Esophagus mucosa (tissue), 1 donor: ENCODE measurements at places on chromosomes 1 and 21. TPM values are rescaled to one million over a fixed set of nuclear protein-coding genes. Genes with fewer than 3 reads are reported as not detected.

DNA sequence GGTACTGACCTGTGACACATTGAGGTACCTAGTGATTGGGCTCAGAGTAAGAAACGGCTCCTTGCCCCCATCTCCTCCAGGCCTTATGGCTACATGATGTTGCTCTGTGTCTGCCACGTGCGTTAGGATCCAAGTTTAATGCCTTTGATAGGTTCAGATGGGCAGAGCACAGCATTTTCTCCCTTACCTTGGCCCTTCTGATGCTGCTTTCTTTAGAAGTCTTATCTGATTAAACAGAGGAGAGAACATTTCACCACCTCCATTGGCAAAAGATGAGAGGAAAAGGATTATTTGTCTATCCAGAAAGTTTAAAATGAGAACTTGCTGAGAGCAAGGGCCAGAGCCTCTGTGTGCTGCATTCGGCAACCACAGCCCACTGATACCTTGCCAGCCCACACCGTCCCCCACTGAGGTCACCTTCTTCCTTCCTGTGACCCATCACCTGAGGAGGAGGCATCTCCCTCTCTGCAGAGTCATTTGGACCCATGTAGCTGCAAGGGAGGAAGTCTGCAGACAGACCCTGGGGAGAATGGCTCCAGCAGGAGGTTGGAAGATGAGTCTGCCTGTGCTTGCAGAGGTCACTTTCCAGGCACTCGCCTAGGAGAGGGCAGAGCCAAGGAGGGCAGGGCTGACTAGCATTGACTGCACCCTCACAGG, 16.7 kb downstream of the SHISA4 start:
- no peak for ATAC-seq

- no peak for ATAC-seq
Observed at GRCh38 chr1:226786550-226786949, 47.5 kb upstream of the ITPKB start.

GRCh38 chr1:114821978-114822377, 32.7 kb upstream of the SYCP1 start:
- no peak for ATAC-seq

DNA sequence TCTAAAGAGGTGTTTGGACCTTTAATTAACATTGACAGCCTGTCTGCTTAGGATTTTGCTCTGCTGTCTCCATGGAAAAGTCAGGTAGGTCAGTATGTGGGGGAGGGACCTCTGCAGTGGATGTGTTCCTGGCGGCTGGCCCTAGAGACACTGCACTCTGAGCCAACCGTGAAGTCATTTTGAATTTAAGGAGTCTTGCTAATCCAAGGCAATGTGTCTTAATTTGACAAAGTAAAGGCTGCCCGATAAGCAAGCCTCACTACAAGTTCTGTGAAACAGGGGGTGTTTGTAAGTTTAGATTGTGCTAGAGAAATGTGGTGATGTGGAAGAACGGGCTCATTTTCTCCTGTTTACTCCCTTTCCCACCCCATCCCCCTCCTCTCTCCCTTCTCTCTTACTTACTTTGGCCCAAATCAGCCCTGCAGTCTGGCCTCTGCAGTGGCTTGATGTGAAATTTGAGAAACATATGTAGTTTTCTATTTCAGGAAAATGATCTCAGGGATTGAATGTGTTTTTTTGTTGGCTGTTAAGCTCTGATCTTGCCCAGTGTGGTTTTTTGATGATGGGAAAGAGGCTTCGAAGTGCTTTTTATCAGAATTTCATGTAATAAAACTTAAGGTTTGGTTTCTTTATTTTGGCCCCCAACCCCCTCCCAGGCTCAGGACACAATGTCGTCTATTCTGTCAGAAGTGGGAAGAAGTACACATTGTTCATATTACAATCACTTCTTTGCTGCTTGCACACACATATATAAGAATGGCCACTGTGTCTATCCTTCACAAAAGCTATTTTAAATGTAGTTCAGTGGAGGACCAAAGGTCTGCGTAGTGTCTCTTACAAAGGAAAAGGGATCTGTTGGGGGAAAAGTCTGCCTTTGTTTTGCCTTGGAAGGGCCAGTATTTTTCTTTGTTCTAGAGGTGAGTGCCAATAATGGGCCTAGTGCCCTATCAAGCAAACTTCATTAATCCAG, 96.6 kb downstream of the FGGY start:
- no peak for ATAC-seq

- no peak for ATAC-seq
Observed at GRCh38 chr1:199040076-199040905, 401.5 kb downstream of the PTPRC start.

DNA sequence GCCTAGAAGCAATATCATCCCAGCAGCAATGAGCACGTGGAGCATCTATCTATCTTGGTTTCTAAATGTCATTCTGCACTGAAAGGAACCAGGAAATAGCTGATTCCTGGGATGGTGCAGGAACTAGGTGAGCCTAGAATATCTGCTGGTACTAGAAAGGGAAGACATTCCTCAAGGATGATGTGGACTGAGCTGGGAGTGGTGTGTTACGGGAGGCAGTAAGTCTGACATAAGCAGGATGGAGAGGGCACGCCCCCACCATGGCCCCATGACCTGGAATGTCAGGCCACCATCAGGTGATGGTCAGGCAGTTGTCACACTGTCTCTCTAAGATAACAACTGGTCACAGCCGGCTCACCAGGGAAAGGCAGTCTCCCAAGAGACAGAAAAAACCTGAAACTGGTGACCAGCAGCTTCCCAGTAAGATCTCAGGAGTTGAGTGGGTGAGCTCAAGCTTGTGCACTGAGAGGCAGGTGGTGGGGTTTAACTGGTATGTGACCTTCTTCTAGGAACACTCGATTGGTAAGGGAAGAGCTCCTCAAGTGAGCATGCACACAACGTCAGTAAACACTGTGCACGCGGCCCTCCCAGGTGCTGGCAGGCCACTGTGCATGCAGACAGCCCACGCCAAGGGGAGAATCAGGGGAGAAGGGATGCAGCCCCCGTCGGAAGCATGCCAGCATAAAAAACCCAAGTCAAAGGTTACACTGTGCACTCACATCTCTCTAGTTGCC, 148.7 kb downstream of the ADSS2 start:
- peak; percentile 76 for ATAC-seq

GRCh38 chr1:233904633-233905415, at the start of gene SLC35F3:
Gene SLC35F3, plus strand, starts transcription at chr1:233904676.
- peak; percentile 93 for ATAC-seq

DNA sequence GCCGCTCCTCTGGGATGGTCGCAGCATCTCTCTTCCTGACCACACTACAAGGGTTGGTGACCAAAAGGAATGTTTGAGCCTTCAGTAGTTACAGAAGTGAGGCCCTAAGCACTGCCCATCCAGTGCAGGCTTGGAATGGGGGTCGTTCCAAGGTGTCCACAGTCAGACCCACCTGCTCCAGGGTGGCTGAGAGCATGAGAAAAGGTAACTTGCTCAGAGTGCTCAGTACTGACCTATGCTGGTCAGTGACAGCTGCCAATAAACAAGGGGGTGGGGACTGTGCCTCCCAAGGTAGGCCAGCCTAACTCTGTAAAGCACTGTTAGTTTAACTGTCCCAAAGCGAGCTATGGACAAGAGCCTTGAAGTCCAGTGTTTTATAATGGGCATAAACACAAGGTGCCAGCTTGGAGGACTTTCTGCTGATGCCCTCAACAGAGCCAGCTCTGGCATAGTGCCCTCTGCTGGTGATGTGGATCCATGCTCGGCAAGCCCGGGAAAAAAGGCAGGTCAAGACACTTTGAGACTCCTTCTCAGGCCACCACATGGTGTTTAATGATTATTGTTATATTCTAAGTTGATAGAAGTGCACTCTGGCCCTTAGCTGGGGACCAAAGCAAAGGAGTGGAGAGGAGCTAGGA, 78.1 kb upstream of the DNAH14 start:
- peak; percentile 55 for ATAC-seq

DNA sequence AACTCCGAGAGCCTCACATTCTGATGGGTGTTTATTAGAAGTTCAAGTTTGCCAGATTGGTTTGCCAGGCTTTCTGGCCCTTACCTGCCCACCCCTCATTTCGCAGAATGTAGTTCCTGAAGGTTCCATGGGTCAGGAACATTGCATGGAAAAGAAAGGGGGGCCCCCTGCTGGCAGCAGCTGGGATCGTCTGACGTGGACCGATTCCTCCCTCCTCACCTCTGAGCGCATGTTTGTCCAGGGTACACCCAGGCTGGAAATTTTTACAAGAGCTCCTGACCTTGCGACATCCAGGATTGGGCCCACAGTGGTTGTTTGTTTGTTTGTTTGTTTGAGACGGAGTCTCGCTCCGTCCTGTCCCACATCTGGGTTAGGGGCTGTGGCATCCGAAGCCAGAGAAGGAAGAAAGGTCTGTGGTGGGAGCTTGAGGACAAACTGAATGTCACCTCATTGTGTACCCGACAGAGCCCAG, 126.0 kb upstream of the TMEM51 start:
- ATAC-seq, result peak; percentile 52

DNA sequence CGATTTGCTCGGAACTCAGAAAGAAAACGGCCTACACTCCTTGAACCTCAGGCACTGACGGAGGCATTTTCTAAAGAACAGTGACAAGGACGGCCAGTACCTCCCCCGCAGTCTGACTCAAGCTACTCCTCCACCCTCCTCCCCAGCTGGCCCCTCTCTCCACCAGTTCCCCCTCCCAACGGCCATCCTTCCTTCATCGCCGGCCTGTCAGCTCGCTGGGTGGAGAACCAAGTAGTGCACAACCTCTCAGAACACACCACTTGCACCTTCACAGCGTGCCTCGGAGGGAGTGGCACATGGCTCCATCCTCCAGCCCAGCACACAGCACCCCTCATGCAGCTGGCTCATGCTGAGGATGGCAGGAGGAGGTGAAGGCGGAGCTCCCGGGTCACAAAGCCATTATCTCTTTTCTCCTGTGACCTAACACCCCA, 58.8 kb downstream of the TOR1AIP2 start:
- no peak for ATAC-seq

- no peak for ATAC-seq
Observed at GRCh38 chr1:201422026-201422425, 496 bp upstream of the TNNI1 start.

- ATAC-seq, result no peak
Observed at GRCh38 chr1:201778279-201779065, 50.5 kb upstream of the IPO9 start.

DNA sequence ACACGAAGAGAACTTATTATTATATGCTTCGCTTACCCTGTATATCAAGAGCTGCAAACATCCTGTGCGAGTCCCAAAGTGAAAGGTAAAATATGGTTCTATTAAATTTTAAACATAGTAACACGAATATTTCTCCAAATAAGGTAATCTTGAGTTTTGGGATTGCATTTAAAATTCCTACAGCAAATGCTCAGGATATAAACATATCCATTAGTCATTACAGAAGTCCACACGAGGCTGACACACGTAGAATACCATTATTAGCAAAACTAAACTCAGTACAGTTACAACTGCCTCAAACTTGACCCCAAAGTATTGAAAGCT, 282 bp upstream of the LYPLAL1 start:
- ATAC-seq, result no peak

- ATAC-seq, result no peak
Observed at GRCh38 chr1:113856401-113856790, 15.1 kb downstream of the PTPN22 start.

DNA sequence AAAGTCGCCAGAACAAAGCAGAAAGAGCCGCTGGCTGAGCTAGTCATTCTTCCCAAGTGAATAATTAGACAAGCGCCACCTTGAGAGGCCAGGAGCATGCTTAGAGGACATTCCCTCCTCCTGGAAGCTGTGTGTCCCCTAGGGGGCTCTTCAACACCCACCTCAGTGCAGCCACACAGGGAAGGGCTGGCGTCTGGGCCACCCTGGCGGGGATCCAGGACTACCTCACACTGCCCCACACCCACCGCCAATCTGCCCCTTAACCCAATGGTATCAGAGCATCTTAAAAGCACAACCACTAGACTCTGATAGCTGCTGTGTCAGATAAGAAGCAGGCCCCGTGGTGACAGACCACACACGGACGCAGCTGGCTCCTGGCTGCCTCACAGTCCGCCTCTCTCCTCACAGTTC, 24.9 kb downstream of the SETD4 start:
- no peak for ATAC-seq

DNA sequence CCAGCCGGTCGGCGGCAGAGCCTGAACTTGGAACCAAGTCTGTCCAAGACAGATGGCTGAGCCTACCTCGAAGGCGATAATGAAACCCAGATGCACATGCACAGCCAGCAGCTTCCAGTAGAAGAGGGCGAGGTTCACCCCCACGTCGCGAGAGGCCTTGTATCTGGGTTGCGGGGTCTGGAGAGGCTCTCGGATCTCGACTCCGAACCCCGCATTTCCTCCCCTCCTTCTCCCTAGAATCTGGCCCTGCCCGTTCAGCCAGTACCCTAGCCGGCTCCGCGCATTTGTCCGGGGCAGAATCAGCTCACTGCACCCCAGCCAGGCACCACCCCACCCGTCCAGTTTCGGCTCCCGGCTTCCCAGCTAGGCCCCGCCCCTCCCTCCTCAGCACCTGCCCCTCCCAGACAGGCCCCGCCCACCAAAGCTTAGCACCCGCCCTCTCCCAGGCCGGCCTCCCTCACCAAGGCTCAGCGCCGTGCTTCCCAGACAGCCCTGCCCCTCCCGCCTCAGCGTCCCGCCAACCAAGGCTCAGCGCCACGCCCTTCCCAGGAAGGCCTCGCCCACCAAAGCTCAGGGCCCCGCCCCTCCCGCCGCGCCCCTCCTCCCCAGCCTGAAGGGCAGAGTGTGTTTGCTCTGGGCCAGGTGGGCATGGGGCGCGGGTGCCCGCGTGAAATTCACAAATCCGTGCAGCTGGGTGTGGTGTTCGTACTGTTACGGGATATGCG, 4.8 kb upstream of the ARHGEF19 start:
- ATAC-seq, result peak; percentile 96

GRCh38 chr1:240737298-240737697, 125.3 kb upstream of the GREM2 start:
- no peak for ATAC-seq

DNA sequence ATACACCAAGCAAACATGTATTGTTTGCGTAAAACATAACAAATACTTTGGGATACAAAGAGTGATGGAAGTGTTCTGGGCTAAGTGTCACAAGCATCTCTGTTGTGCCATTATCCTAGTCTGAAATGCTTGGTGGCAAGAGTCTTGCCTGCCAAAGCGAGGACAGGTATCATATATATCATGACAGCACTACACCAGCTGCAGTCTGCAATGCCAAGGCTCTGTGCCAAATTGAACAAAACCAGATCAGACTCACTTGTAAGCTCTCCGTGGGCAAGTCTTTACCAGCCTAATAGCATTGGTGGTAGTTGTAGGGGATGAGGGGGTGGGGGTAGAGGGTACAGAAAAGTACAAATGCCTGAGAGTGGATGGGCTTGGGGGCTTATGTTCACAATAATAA, 119.2 kb downstream of the RWDD3 start:
- no peak for ATAC-seq

GRCh38 chr21:33151941-33152731, 77.6 kb upstream of the IFNAR2 start:
- ATAC-seq, result no peak

Gene COL8A2
- total RNA-seq, result 2.7 TPM

Gene S100A2
- 4,166 TPM for total RNA-seq

Gene KCNK2
- total RNA-seq, result 0.08 TPM

Gene LRRC71
- total RNA-seq, result not detected

Gene ASTN1
- not detected for total RNA-seq

Gene DDR2
- 2.9 TPM for total RNA-seq

Gene COL9A2
- total RNA-seq, result 0.64 TPM

Gene PLA2G2C
- total RNA-seq, result 0.48 TPM

Gene PHLDA3
- 78.6 TPM for total RNA-seq
